ENCODE measurements at places on chromosomes 2 and 18.
A peak's percentile ranks its signal among the peaks of the same experiment; 100 is the strongest.

DNA sequence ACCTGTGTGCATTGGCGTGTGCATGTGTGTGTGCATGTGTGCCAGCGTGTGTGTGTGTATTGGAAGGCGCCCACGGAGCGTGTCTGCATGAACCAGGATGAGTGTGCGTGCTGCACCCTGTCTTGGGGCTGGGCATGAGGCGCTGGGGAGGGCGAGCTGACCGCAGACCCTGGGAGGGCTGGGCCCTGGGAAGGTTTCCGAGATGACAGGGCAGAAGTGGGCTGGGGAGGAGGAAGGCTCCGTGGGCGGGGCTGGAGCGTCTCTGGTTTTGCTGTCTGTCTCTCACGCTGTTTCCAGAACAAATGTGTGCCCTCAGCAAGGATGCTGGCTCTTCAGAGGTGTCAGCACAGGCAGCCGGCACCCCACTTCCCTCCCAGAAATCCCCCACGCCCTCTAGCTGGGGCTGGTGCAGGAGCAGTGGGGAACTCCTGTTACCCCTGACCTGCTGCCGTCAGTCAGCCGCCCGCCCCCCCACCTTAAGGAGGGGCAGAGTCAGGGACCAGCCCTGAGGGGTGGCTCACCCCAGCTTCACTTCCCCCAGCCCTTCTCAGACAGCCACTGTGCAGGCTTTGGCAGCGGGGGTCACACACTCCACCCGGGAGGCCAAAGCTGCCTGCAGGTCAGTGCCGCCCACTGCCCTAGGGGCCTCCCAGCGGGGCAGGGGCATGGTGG lies at the start of gene GPR35:
TSS of gene GPR35 (plus strand) at position 531 of the 672 bp plus-strand sequence. CDS start 4,473 bp downstream, outside the sequence.
- DNase-seq, result no peak

DNA sequence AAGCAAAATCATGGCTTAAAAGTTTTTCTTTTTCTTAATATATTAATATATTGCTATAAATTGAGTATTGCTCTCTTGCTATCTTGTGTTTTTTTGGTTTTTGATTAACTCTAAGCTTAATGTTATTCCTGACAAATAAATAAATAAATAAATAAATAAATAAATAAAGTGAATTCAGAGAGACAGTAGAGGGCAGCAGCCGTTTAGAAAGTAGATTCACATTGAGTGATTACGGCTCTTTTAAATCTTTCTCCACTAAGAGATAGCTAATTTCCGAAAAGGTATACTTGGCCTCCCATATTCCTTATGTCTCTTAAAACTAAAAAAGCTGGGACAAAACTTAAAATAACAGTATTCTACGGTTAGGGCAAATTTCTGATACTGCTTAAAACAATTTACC lies 34.3 kb downstream of the MSH2 start:
- DNase-seq, result no peak

GRCh38 chr2:64128943-64129391 lies 15.3 kb downstream of the PELI1 start:
- no peak for DNase-seq

- DNase-seq, result no peak
Observed at GRCh38 chr2:28387082-28387960, 5.3 kb upstream of the FOSL2 start.

GRCh38 chr2:186205254-186205911 lies 280.7 kb upstream of the ZC3H15 start:
- DNase-seq, result no peak

GRCh38 chr2:62181843-62182242 lies 14.1 kb upstream of the B3GNT2 start:
- no peak for DNase-seq

GRCh38 chr18:13241083-13241892 lies 22.7 kb downstream of the LDLRAD4 start:
- DNase-seq, result no peak

DNA sequence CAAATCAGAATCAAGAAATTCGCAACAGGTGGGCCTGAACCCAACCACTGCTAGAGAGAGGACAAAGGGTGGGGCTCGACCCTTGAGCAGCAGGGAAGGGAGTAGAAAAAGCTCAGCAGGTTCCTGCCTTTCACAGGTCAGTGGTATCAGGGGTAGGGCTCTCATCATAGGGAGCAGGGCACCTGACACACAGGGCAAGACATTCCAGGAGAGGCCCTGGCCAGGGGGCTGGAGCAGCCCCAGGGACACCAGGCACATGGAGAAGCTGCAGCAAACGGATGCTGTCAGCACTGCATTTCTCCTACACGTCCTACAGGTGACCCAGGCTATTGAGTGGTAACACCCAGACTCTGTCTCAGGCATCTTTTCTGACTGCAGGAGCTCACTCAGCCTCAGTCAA lies 17.2 kb upstream of the MLPH start:
- no peak for DNase-seq

- no peak for DNase-seq
Observed at GRCh38 chr2:119574864-119575263, 30.6 kb downstream of the CFAP221 start.

- no peak for DNase-seq
Observed at GRCh38 chr18:37391698-37392548, 173.7 kb downstream of the CELF4 start.

DNA sequence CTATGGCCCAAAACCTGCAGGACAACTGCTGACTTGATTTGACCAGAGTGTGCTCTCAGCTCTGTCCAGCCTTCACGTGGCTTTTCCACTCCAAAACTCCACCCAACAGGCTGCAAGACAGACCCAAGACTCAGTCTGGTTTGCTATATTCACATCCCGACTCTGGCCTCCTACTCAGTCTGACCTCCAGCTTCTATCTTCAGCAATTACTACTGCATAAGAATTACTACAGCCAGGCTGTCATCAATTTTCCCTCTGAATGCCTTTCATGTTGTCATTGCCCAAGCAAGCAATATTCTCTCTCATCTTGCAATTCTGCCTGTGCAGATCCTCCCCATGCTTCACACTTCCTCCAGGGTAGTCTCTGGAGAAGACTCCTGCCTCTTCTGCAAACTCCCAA lies 53.6 kb upstream of the GYPC start:
- no peak for DNase-seq

DNA sequence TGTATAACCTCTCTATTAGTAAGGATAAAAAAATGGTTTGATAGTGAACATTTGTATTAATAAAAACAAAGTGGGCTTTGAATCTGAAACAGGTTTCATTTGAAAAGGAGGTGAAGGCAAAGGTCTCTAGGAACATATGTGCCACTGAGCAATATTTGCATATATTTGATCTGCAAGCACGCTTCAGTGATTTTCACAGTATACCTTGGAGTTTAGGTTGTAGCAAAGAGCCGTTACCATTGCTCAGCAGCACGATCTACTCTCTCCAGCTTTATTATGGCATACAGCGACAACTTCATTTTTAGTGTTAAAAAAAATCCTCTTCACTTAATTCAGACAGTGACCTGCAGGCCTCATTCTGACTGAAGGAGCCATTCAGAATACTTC lies 75.8 kb upstream of the ZEB2 start:
- no peak for DNase-seq

DNA sequence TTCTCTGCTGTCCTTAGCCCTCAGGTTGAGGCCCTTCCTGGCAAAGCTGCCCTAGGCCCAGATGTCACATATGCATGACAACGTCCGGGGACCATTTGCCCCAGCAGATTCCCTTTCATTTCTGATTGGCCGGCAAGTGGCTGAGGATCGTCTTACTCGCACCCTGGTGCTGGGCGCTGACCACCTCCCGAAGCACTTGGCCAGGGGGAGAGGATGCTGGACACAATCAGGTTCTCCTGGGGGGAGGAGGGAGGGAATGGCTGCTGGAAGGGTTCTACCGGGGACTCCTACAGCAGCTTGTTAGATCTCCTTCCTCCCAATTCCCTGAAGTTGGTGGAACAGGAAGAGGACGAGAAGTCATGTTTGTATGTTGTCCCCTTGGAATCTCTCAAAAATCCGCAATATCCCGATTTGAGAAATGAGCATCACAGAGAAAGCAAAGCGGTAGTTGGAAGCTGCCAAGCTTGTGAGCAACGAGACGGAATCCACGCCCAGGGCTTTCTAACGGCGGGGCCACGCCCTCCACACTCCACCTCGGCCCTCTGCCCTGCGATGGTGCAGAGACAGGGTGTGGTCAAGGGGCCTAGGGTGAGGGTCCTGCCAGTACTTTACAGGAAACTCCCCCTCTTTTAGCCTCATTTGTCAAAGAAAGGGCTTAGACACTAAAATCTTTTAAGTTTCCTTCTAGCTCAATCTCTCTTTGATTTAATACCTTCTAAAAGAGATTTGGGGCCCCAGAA lies 61.8 kb upstream of the YWHAQ start:
- DNase-seq, result no peak

- DNase-seq, result no peak
Observed at GRCh38 chr2:56148825-56149224, 35.0 kb upstream of the CCDC85A start.

GRCh38 chr18:7516266-7517117 lies 50.6 kb upstream of the PTPRM start:
- peak; percentile 31 for DNase-seq

DNA sequence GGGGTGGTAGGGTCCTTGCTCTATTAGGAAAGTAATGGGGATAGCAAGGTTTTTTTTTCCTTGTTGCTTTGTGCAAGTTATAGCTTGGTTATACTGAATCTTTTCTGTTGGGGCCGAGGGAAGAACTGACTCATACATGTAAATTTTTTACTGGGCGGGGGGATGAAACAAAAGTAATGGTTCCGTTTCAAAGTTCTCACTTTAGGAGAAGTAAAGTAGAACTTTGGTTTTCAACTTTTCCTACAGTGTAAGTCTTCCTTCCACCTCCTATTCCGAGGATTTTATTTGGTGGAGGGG lies 1.1 kb downstream of the AFTPH start:
- no peak for DNase-seq

- DNase-seq, result no peak
Observed at GRCh38 chr18:49564518-49564834, 2.6 kb downstream of the LIPG start.

GRCh38 chr18:41842886-41843285 lies 112.1 kb upstream of the PIK3C3 start:
- DNase-seq, result no peak

DNA sequence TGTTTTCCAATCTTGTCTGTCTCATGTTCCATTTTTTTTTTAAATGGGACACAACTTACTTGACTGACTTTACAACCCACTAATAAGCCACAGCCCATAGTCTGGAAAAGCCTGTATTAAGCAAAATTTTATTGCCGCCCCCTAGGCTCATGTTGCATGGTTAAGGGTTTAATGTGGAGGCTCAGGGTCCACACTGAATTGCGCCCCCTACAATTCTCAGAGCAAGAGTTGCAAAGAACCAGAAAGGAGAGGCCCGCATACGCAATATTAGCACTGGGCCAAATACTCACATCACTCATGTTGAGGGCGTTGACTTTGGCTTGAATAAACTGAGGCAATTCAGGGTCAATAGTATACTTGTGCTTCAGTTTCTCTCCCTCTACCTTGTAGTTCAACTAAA lies 65.5 kb downstream of the NEB start:
- DNase-seq, result no peak

GRCh38 chr18:55034742-55035141 lies 75.5 kb upstream of the CCDC68 start:
- DNase-seq, result no peak

GRCh38 chr2:64951306-64951953 lies 37.8 kb upstream of the SLC1A4 start:
- DNase-seq, result no peak

GRCh38 chr2:205723179-205723578 lies 40.9 kb downstream of the NRP2 start:
- DNase-seq, result no peak

DNA sequence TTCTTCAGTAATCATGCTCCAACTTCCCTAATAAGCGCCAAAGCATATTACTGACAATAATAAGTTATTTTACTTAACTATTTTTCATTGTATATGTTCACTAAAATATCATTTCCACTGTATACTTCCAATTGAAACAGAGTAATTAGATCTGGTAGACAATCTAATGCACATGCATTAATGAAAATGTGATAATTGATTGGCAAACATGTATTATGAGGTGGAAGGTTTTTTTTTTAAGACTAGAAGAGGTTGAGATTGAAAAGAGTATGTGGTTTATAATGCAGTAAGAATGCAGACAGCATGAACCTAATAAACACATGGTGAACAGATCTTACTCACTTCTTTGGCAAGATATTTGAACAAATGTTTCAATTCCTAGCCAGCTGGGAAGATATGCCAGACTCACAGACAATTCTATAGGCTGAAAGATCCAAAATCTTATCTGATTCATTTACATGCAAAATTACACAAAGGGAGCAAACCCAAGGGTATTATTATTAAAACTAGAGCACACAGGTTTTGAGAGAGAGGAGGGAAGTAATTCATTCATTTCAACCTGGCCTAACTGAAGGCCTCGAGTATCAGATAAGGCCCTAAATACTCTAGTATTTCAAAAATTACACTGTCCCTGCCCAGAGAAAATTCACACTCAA lies 2.8 kb downstream of the NCKAP1 start:
- no peak for DNase-seq

- peak; percentile 65 for DNase-seq
Observed at GRCh38 chr2:38603402-38604290, 918 bp upstream of the HNRNPLL start.

- no peak for DNase-seq
Observed at GRCh38 chr2:8488001-8488738, 193.7 kb upstream of the ID2 start.

DNA sequence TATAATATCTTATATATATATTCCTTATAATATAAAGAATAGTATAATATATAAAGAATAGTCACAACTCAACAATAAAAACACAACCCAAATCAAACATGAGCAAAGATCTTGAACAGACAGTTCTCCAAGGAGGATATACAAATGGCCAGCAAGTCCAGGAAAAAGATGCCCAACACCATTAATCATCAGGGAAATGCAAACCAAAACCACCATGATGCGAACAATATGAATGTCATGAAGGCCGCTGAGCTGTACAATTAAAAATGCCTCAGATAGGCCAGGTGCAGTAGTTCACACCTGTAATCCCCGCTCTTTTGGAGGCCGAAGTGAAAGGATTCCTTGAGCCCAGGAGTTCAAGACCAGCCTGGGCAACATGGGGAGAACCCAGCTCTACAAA lies 58.9 kb downstream of the SLC35F5 start:
- DNase-seq, result no peak

DNA sequence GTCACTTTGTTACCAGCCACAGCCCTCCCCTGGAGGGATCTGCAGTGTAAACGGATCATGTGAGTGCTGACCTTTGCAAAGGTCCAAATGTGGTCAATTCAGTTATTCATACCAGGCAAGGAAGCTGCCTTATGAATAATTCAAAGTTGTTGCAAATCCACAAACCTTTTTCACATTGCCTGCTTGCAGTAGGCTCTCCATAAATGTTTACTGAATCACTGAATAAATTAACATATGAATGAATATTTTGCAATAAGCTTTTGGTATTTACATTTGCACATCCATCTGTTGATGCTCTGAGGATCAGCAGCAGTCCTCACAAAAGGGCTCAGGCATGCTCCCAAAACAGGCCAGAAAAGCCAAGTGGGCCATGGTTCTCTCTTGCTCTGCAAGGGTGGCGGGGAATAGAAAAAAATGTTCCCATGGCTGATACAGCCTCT lies 156.8 kb downstream of the VAPA start:
- no peak for DNase-seq

Data from NCI-H187 (cell line).